Right kidney (tissue), 9 donors: ENCODE measurements at places on chromosomes 11 and 22.

- no peak for DNase-seq
These were observed 29.1 kb upstream of the SYT9 start for GRCh38 chr11:7222619-7223018.

- DNase-seq, result no peak
These were observed 61.0 kb upstream of the TTC12 start for GRCh38 chr11:113253406-113253805.

- DNase-seq, result no peak
These were observed 36.0 kb upstream of the PACSIN2 start for GRCh38 chr22:43050995-43051394.

DNA sequence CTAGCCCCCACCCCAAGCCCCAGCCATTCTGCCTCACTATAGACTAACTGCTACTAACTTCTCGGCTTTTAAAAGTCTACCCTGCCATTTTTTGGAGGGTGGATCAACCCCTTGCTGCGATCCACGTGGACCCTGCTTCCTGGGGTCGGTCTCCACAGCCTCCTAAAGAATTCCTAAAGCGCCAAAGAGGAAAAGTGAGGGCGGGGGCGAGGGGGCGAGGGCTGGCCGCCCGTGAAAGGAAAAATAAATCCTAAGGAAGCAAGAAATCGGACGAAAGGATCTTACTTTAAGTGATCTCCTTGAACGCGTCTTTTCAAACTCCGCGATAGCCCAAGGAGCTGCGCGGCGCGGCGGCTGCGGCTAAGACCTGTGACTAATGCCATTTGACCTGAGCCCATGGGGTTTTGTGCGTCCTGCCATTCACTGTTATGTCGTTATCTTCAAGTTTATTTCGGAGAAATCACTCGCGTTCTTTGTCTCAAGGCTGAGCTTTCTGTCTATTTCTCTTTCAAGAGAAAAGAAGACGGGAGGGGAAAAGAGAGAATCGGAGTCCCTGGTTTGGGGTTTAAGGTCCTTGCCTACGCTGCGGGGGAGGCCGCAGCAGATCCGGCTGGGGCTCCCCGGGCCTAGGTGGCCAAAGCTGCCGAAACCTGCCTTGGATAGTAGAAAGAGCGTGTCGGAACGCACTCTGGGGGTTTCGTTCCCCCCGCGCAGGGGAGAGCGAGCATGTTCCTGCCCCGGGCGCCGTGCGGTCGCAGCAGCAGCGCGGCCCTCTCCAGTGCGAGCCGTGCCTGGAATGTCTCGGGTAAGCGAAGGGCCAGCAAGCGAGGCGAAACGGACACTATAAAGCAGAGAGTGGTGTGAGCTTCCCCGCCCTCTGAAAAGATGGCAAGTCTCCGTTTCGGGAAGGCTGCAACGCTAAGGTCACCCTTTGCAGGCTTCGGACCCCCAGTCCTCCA, 2.8 kb upstream of the DBX1 start:
- DNase-seq, result peak; percentile 76

- no peak for DNase-seq
These were observed 36.3 kb downstream of the PPP2R1B start for GRCh38 chr11:111729831-111730311.

- DNase-seq, result no peak
These were observed 22.3 kb downstream of the ARHGAP42 start for GRCh38 chr11:100709233-100709957.

DNA sequence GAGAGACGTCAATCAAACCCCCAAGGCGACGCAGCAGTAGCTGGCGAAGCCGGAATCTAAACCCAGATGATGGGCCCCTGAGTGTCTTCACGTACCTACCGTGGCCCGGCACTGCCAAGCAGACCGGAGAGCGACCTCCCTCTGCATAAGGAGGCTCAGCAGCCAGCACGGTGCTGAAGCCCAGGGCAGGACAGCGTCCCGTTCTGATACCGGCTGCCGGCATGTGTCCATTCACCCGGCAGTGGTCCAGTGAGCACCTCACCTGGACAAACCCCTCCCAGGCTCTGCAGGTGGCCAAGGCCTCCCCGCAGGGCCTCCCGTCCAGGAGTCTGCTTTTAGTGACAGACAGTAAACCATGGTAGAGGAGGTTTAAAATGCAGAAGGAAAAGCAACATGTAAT, 142.0 kb downstream of the BRD1 start:
- DNase-seq, result no peak
